GM20000 (cell line): ENCODE measurements at places on chromosomes 1 and 21.

GRCh38 chr1:27388337-27389005 lies 4.0 kb upstream of the GPR3 start:
- peak; percentile 86 for DNase-seq

DNA sequence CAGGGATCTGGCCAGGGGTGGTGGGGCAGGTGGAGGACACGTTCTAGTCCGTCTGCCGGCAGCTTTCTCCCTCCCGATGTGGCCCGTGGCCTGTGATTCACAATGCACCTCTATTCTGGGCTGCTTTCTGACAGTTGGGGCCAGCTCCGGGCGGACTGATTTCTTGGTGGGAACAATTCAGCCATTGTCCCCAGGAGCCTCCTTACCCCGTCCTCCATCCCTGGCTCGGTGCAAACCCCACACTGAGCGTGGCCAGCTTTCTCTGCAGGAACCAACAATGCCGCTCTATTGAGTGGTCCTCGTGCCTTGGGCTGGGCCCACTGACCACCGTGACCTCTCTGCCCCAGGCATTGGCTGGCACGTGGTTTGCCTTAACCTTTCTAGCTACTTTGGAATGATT lies 29.7 kb downstream of the PADI2 start:
- DNase-seq = no peak

DNA sequence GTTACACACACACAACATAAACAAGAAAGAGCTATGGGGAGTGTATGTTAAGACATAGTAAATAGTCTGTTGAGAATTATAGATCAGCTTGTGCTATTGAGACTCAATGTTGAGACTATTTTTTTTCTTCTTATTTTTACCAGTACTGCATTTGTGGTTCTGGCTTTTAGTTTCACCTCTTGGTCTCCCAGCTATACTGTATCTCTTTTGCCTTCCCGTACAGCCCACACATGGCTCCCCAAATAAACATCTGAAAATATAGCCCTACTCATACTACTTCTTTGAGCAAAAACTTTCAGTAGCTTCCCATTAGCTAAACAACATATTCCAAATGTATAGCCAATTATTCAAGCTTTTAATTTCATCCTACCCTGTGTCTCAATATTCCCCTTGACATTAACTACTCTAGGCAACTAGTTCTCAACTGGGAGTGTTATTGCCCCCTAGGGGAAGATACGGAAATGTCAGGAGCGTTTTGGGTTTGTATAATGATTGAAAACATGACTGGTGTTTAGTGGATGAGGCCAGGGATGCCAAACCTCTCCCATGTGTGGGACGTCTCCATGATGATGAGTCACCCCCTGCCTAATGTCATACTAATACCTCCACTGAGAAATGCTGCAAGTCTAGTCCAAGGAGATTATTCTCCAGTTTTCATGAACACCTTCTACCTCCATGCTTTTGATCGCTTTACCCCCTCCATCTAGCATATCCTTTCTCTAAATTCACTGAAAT lies 6.8 kb downstream of the RPE65 start:
- peak; percentile 23 for DNase-seq

GRCh38 chr1:201545851-201546492 lies 7.0 kb downstream of the NAV1 start:
- peak; percentile 32 for DNase-seq

- no peak for DNase-seq
These were observed 23.5 kb downstream of the ASAP3 start for GRCh38 chr1:23460519-23460918.
